ENCODE measurements at places on chromosomes 11 and 22.

GRCh38 chr11:70098936-70099335, 20.8 kb downstream of the ANO1 start:
- no peak for DNase-seq

DNA sequence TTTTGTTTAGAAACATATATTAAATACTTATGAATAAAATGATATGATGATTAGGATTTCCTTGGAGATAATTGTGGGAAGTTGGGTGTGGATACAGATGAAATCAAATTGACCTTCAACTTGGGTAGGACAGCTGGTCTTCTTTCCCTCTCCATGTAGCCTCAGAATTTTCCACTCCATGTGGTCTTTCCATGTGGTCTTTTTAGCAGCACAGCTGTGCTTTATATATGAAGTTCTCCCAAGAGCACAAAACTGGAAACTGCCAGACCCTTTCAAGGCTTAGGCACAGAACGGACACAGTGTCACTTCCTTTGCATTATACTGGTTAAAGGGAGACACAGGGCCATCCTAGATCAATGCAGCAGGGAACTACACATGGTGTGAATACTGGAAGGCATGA, 28.6 kb downstream of the FAM76B start:
- no peak for DNase-seq

DNA sequence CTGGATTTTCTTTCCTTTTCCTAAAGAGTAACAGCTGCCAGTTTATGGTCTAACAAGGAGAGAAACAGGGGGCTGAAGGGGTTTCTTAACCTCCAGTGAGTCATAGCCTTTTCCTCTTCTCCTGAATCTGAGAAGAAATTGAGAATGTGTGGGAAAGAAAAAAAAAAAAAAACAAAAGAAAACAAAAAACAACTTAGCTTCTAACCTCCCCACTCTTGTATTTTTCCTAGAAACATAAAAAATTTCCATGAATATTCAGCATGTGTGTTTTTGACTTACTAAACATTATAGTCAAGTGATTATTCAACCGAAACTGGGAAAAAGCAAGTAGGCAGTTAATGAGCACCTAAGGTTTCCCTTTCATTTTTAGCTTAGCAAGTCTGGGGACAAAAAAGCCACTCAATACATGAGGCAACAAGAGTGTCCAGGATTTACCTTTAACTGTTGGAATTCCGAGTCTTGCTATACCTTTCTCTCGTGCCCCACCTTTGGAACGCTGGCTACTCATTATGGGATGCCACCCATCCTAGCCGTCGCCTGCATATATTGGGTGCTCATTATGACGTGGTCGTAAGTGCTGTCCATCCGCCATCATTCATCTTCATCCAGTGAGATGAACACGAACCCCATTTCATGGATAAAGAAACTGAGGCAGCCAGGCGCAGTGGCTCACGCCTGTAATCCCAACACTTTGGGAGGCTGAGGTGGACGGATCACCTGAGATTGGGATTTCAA, 2.4 kb downstream of the ASPHD2 start:
- DNase-seq, result no peak

- no peak for DNase-seq
Observed at GRCh38 chr11:29957431-29957830, 59.4 kb downstream of the KCNA4 start.

DNA sequence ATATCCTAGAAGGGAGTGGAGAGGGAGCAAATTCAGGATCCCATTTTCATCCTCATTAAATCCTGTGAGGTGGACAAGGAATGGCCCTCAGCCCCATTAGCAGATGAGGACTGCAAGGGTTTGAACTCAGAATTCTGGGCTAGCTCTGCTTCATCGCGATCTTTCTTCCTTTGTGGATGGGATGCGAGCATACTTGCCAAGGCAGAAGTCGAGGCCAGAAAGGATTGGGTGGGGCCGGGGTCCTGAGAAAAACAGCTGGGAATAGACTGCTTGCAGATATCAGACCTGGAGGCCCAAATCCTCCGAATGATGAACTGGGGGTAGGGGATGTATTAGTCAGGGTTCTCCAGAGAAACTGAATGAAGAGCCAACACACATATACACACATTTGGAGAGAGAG, 179.0 kb downstream of the CHST1 start:
- DNase-seq, result no peak

DNA sequence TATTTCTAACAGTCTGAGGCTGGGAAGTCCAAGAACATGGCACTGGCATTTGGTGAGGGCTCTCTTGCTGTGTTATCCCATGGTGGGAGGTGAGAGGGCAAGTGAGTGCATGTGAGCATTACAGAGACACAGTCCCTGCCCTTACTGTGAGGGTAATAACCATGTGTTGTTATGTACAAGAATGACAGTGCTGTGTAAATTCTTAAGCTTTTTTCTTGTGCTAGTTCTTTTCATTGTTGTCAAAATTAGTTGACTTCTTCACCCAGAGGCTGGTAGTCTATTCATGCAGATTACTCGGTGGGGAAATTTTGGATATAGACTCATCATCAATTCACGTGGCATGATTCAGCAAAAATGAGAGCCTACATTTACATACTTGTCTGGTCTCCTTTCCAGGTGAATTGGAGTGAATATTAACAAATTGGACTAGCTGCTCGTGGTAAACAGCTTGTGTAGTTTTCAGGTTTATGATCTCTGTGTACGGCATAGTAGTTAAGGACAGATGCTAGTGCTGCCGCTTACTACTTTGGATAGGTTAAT, 49.3 kb downstream of the ATXN10 start:
- DNase-seq, result no peak

- no peak for DNase-seq
Observed at GRCh38 chr22:29702000-29702930, 17.5 kb upstream of the CABP7 start.

DNA sequence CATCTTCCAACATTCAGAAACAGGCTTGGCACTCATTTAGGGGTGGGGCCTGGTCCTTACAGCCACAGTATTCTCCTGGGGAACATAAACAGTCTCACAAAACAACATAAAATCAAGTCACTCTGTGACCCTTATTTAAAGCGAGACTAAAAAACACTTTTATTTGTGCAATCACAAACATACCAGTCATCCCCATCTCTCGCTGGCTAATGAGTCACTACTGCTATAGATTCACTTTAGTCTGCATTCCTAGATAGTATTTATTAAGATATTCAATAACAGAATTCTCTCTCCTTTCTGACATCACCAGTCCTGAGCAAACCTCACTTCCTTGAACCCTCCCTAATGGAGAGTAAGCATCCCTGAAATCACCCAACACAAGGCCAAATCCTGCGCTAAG, 68.0 kb downstream of the ZBTB44 start:
- no peak for DNase-seq
